Activated CD8-positive, alpha-beta memory T cell treated with anti-CD3 and anti-CD28 coated beads for 1 hour (primary cell): ENCODE measurements at places on chromosomes 6 and 20.
A peak's percentile ranks its signal among the peaks of the same experiment; 100 is the strongest.

- no peak for DNase-seq
These were observed 61.6 kb downstream of the KIAA0319 start for GRCh38 chr6:24584382-24584720.

GRCh38 chr20:20824924-20825584, 112.6 kb upstream of the RALGAPA2 start:
- DNase-seq, result peak; percentile 27

DNA sequence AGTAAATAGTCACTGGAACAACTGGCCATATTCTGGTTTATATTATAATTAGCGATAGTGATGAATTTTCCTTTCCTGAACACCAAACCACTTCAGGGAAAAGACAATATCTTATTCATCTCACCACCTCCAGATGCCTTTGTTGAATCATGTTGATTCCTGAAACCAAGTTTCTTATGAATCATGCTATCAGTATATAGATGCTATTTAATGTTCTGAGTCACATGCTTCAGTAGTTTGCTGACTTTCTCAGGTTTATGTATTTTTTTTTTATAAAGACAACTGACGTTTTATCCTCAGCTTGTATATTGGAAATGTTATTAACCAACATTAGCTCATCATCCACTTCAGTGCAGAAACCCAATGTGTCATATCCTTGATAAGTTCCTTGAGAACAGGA, 710.2 kb upstream of the POU3F2 start:
- no peak for DNase-seq

DNA sequence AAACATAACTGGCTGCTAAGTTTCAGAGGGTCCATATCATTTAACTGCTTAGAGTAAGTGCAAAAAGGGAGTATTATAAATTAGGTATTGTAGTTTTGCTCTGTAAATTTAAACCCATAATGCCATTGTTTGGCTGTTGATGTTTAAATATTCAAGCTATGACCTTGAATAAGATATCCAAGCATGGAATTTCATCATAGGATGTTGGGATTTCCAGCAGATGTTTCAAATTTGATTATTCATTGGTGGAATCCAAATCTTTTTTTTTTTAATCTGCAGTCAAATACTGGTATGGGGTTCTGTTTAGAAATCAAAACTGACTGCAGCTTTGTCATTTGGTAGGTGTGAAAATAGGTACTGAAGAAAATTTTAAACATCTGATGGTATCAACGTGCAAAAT, 161.0 kb downstream of the KHDC1L start:
- DNase-seq, result no peak

DNA sequence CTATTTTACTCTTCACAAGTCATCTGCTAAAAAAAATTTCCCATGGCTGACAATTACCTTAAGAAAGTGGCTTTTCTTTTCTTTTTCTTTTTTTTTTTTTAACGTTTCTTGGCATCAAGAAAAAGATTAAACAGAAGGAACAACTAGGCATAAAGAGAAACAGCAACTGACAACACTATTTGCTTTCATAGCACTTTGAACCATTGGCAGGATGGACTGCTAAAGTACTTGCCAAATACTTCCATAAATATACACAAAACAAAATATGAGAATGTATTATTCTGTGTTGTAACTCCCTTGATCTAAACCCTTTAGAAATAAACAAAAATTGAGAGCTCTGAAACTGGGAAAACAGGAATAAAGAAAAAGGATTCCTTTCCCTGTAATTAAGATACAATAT, 20.0 kb upstream of the PLN start:
- DNase-seq, result no peak

DNA sequence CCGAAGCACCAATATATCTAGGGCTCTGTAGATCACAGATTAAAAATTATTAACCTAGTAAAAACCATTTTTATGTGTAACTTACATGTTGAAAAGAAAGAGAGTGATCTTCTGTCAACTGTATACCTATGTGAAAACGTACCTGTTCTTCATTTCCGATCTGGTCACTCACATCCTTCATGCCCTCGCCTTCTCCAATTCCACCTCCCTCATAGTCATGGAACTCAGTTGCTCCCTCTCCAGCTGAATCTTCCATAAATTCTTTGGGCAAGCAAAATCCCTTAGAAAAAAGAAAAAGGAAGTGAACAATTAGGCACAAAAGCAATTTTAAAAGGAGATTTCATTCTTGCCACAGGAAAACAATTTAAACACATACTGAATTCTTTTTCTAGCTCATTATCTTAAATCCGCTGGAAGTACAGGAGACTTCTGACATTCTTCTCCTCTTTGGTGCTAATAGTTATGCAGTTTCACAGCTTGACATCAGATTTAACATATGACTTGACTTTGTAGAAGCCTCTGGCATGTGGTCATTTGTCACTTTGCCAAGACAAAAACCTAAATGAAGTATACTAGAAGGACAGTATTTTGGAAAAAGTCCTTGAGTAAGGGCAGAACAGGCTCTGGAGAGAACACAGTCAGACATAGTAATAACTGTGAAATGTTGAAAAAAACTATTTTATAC, 29.5 kb upstream of the LYRM2 start:
- no peak for DNase-seq

GRCh38 chr20:57656252-57656820, 36.1 kb upstream of the ZBP1 start:
- DNase-seq, result no peak

DNA sequence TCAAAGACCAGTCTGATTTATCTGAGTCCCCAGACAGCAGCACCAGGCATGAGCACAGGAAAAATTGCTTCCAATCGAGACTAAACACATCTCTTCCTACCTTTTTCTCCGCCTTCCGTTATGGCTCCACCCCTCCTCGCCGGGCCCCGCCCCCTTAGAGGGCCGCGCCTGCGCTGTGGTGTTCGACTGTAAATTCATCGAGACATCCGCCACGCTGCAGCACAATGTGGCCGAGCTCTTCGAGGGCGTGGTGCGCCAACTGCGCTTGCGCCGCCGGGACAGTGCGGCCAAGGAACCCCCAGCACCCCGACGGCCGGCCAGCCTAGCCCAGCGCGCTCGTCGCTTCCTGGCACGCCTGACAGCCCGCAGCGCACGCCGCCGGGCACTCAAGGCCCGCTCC, 8.9 kb downstream of the REM1 start:
- no peak for DNase-seq

DNA sequence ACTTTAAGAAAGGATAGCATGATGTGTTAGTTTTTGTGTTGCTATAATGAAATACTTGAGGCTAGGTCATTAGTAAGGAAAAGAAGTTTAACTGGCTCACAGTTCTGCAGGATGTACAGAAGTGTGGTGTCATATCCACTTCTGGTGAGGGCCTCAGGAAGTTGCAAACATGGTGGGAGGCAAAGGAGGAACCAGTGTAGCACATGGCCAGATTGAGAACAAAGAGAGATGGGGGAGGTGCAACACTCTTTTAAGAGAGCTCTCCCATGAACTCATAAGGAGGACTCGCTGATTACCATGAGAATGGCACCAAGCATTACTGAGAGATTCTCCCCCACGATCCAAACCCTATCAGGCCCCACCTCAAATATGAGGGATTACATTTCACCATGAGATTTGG, 265.4 kb downstream of the RIMS1 start:
- no peak for DNase-seq

- no peak for DNase-seq
These were observed 31.1 kb downstream of the NTSR1 start for GRCh38 chr20:62739581-62740285.

GRCh38 chr6:56555438-56555872, 87.2 kb downstream of the DST start:
- DNase-seq, result no peak

GRCh38 chr20:46810448-46811223, 84.0 kb upstream of the EYA2 start:
- no peak for DNase-seq

- DNase-seq, result no peak
These were observed 226.8 kb downstream of the EYA4 start for GRCh38 chr6:133467982-133468380.

DNA sequence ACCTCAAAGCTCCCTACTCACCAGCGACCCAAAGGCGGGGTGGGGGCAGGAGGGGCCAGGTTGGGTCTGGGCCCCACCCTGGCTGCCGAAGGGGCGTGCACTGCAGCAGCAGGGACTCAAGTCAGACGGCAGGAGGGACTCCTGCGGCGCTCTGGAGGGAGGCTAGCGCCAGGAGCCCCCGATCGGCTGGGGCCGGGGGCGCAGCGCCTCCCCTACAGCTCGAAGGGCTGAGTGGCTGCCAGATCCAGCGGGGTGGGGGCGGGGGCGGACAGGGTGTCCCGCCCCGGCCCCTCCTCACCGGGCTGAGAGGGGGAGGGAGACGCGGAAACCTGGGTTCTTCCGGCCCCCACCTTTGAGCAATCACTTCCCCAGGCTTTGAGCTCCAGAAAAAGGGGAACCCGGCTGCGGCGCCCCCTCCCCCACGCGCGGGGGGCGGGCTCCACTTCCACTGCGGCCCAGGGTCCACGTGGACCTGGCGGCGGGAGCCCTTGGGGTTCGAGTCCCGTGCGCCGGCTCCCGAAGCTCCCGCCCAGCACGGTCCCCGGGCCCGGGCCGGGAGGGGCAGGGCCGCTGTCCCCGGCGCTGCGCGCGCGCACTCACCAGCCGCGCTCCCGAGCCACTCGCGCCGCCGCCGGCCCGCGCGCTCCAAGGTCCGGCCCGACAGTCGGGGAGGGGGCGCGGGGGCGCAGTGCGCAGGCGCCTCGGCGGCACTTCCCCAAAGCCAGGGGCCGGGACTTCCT, at the start of gene RGS19:
RGS19 (minus strand) TSS at position 246 of the 740 bp plus-strand sequence. CDS start 2,632 bp downstream, outside the sequence.
- DNase-seq, result peak; percentile 41

DNA sequence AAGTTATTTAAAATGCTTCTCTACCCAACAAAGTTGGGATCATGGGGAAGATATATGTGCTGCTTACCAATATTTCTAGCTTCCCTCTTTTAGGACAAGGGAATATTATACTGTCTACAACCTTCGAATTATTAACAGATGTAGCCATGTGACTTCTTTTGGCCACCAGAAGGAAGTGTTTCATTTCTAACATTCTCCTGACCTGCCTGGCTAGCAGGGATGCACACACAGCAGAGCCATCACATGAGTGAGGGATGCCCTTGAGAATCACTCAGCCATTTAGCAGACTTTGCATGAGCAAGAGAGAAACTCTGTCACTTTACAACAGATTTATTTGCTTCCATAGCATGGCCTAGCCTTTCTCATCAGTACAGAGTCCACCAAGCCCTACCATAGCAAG, 230.7 kb upstream of the MARCKS start:
- DNase-seq, result no peak

DNA sequence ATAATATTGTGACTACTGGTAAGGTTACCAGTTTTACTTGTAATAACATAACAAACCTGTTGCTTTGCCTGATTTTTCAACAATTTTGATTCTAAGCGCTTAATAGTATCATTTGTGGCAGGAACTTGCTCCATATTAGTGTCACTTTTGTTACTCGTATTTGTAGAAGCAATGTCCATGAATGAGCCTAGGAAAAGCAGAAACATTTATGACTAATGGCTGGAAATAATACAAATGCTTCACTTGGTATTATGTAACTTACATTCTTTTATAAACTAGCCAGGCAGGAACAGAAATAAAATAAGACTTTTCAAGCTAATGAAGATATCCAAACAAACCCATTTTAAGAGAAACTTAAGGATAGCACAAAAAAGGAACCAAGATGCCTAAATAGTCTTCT, 38.9 kb downstream of the MAP3K7 start:
- DNase-seq, result no peak

- no peak for DNase-seq
These were observed 111.6 kb downstream of the RTN4IP1 start for GRCh38 chr6:106517706-106518105.

DNA sequence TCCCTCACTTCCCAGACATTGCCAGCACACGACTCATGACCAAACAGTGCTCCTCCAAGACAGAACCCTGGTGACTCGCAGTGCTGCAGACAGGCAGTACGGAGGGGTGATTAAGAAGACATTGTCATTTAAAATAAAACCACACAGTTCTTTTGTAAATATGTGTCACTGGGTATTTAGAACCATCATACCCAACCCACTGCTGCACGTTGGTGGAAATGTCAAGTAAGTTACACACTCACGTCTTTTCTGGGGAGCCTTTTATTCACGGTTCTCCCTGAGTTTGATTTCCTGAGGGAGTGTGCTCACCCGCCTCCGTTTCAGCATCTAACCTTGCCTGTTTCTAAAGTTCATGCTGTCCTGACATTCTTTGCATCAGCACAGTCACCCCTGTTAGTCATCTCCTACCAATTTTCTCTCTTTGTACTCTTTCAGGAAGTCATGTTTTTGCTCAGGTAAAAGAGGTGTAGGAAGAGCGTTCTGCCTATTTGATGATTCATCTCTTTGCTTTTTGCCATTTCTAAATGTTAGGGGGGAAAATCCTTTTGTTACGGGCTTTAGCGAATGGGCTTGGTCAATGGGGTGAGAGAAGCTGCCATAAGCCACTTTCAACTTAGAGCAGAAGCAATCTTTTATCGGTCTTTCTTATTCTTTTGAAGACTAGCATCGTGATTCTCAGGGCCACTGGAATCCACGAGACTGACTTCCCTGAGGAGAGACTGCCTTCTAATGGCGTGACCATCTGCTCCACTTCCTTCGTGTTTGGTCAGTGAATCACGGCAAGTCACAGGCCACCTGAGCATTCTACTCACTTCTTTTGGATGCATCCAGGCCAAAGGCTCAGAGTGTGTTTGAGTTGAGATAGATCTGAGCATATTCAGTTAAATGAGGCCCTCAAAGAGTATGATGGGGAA, 512.8 kb upstream of the JARID2 start:
- DNase-seq, result no peak

GRCh38 chr6:70857387-70858077, 99.3 kb downstream of the B3GAT2 start:
- DNase-seq, result no peak

- no peak for DNase-seq
These were observed 31.9 kb upstream of the SYNCRIP start for GRCh38 chr6:85674604-85675003.

DNA sequence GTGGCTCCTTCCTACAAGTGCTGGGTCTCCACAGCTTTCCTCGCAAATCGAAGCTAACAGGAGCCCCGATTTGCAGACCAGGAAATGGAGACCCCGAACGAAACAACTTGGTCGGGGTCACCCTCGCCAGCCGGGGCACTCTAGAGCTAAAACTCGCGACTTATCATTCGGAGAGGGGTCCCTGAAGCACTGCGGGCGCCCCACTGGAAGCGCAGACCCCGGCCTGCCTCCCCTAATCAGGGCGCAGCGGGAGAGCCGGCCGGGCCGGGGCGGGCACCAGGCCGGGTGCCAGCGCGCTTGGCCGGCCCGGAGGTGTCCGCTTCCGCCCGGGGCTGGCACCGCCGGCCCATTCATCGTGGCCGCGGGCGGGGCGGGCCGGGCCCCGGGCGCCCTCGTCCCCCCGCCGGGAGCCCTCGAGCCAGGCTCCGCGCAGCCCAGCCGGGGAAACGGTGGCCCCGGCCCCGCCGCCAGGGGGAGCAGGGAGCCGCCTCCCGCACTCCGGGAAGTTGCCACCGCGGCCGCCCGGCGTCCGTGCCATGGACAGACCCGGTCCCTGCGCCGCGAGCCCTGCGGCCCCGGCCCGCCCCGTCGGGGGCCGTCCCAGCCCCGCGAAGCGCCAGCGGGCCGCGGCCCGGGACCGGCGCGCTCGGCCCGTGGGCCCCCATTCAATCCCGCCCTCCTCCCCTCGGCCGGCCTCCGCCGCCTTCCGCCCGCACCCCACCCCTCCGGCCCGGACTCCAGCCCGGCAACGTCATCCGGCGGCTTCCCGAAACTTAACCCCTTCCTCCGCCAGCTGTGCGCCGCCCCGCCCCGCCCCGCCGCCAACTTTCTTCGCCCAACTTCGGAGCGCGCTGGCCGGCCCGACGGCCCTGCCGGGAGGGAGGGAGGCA, 961 bp downstream of the RRBP1 start:
- DNase-seq, result peak; percentile 74
